Activated gamma-delta T cell treated with Interleukin-2 at 50 U/mL for 16 hours (primary cell): ENCODE measurements at places on chromosomes 1 and 21.

DNA sequence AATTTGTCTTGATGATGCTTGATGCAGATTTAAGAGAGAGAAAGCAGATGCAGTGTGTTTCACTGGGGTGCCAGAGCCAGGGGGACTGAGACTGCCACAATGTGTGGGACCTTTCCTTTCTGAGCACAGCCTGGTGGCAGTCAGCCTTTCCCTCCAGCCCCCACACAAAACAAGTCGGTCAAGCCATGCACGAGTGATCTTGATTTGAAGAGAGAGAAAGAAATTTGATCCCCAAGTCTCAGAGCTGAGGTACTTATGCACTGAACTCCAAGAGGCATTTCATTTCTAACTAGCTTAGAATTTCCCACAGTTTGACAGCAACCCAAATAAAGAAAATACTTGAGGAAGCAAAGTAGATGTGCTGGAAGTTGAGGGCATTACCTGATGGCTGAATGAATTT, 193.8 kb downstream of the ST6GALNAC3 start:
- DNase-seq, result no peak

DNA sequence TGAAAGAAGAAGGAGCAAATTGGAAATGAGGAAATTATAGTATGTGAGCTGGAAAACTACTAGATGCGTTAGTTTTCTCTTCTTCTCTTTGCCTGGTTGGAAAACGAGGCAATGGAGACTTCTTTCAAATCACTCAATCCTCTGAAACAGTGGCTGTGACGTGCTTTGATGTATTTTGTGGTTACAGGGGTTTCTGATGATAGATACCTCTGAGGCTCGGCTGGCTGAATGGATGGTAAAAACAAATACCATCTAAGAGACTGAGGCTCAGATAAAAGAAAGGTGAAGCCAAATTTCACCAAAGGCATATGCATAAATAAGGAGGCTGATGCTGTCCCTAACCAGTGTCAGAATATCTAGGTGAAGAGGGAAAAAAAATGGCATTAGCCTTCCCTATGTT, 15.1 kb downstream of the MAB21L3 start:
- DNase-seq, result no peak

- DNase-seq, result no peak
Measured at GRCh38 chr1:31027693-31028526, 37.6 kb downstream of the PUM1 start.

- no peak for DNase-seq
Measured at GRCh38 chr1:19735440-19736127, 64.1 kb downstream of the TMCO4 start.

GRCh38 chr1:151131701-151132334, 14.6 kb downstream of the SEMA6C start:
- DNase-seq, result no peak

- DNase-seq, result no peak
Measured at GRCh38 chr1:201715351-201715750, 113.6 kb upstream of the IPO9 start.

GRCh38 chr1:237303929-237304328, 261.9 kb downstream of the RYR2 start:
- DNase-seq, result no peak

GRCh38 chr1:12596007-12596821, 21.8 kb downstream of the DHRS3 start:
- DNase-seq, result no peak

DNA sequence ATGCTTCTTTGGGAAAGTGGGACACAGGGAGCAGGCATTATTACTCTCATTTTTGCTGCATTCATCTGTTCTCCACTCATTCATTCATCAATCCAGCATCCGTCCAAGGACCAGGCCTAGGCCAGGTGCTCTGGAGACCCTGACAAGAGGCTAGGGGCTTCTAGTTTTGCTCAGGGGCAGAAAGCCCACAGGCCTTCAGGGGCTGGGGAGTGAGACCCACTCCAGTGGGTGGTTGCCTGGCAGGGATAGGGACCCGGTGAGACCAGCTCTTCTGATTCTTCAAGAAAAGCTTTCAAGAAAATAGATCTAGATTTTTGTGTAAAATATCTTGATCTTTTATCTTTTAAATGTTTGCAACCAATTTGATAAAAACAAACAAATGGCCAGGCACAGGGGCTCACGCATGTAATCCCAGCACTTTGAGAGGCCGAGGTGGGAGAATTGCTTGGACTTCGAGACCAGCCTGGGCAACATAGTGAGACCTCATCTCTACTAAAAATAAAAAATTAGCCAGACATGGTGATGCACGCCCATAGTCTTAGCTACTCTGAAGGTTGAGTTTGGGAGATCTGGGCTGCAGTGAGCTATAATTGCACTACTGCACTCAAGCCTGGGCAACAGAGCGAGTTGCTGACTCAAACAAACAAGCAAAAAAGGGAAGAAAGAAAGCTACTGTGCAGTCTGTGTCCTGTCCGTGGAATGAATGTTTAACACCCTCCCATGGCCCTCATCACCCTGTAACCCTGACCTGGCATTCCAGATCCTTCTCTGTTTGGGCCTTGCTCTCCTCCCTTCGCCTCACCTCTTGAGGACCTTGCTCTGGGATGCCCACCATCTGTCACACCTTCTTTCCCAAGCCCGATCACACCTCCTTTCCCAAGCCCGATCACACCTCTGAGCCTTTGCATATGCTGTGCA, 17.3 kb upstream of the LRP8 start:
- DNase-seq, result no peak

GRCh38 chr21:32645261-32646182, 33.3 kb upstream of the CFAP298 start:
- DNase-seq, result no peak

DNA sequence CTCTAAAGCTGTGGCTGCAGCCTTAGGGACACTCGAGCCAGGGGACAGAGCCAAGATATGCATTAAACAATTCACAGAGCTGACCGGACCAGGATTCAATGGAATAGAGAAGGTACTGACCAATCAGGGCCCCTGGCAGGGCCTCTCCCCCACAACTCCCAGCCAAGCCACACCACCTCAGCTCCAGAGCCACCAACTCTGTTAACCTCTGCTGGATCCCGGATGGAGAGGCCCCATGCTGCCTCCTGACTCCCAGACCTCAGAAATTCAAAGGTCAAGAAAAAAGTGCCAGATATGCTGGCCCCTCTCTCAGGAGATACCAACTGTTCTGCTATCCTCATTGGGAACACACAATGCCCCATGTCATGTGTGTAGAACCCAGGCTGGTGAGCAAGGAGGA, 62.1 kb downstream of the CD46 start:
- no peak for DNase-seq

DNA sequence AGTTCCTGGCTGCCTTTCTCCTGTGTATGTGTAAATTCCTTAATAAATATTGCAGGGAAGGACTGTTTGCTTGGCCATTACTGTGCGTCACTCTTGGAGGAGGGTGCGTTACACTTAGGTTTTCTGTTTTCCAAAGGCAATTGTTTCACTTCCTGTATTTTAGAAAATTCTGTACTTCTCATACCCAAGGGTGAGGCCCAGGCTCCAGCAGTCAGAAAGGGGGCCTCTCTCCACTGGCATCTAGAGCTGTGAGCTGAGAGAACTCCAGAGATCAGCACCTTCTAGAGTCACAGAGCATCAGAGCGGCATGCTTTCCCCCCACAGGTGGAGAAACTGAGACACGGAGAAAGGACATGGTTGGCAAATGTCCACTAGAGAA, 27.0 kb upstream of the ZFP69B start:
- no peak for DNase-seq

DNA sequence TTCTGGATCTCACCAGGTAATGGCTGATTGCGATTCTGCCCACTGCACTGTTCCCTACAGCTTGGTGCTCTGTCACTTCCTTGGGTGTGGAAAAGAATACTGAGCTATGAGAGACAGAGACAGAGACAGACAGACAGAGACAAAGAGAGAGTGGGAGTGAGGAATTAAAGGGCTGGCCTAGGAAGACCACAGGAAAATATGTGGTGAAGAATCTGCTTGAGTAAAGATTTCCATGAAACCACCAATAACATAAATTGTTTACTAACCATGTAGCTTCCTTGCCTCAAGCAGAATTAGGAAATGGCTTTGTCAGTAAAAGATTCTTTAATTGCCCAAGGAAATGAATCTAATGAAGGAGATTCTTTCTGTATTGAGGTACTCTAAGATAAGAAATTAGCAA, 54.4 kb downstream of the MPZL1 start:
- DNase-seq, result no peak

GRCh38 chr1:165443539-165444311, 1.2 kb downstream of the RXRG start:
- DNase-seq, result no peak

DNA sequence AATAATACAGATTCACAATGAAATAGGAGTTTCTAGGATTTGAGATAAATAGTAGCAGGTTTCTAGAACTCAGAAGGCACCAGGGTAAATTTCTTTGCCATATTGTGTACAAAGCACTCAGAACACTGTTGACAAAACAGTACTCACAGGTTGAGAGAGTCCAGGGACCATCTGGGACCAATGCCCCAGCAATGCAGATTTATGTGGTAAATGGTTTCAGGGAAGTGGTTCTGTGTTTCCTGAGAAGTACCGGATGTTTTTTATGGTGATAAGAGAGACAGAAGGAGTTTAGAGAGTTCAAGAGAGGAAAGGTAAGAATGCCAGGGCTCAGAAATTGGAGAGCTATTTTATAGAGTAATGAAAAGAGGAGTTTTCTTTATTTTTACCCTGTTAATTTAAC, 29.6 kb upstream of the DIPK1A start:
- DNase-seq, result peak; percentile 13

- DNase-seq, result no peak
Measured at GRCh38 chr1:160125746-160126145, 10.2 kb downstream of the ATP1A2 start.

DNA sequence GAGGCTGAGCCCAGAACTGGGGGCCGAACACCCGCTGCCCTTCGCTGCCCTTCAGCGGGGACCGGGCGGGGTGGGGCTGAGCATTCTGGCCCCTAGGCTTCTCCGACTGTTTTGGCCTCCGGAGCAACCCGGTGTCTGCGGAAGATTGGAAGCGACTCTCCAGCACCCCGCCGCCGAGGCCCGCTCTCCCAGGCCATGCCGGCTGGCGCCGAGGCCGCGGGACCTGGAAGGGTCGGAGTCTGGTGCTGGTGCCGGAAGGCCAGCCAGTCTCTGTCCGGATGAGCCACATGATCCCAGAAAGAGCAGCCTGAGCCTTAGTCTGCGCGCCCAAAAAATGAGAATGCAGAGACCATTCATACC, 272.0 kb downstream of the FOXD2 start:
- DNase-seq, result no peak

DNA sequence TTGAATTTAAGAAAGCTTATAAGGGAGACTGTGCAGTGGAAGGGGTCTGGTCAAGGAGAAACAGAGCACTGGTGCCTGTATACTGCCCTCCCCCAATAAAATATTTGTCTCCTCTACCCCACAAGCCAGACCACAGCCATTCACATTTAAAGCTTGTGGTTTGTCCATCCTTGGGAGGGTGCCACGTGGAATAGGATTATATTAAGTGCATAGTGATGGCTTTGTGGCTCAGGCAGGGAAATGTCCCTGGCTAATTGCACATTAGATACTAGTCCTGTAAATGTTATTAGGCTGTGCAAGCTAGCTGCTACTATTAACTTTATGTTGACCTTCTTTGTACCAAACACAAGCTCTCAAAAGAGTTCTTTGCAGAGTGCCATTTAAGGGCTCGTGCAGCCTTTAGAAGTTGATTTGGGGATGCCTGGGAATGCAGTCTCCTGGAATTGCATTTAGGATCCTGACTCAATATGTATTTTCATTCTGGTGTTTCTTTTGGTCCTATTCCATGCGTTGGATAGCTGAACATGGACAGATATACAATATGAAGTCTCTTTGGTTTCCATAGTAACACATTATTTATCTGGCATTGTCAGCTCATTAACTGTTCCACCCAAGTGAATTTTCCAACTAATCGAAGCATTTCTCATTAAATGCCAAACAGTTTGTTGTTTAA, 210.6 kb downstream of the ROR1 start:
- DNase-seq, result no peak

- DNase-seq, result no peak
Measured at GRCh38 chr21:24693779-24694178, 913.5 kb downstream of the MRPL39 start.

DNA sequence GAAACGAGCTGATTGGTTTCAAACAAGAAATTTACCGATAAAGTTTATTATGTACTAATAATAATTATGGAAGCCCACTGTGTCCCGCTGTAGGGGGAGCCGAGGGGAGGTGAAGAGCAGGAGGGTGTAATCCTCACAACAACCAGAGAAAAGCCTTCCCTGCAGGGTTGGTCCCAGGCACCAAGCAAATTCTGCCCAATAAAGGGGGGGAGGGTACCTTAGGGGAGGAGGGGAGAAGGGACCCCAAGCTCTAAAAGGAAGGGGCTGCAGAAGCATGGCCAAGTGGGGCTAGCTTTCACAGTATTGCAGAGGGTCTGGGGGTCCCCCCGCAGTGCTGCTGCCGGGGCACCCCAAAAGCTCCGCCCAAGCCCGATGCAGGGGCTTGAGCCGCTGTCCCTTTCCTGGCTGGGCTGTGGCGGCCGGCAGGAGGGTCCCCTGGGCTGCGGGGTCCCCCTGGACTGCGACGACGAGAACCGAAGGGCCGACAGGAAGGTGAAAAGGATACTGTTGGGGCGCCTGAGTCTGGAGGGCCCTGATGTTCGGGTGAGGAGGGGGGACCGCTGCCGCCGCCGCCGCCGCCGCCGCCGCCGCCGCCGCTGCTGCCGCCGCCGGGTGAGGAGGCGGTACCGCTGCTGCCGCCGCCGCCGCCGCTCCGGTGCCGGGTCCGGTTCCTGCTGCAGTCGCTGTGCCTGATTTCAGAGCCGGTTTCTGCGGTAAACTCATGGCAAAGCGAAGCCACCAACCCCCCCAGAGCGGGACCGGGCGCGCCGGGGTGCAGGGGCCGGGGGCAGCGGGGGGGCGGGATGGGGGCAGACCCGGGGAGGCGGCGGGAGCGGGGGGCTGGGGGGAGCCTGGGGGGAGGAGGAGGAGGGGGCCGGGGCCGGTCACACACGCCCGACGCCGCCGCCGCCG, 771 bp downstream of the EIF4G3 start:
- DNase-seq, result peak; percentile 17

DNA sequence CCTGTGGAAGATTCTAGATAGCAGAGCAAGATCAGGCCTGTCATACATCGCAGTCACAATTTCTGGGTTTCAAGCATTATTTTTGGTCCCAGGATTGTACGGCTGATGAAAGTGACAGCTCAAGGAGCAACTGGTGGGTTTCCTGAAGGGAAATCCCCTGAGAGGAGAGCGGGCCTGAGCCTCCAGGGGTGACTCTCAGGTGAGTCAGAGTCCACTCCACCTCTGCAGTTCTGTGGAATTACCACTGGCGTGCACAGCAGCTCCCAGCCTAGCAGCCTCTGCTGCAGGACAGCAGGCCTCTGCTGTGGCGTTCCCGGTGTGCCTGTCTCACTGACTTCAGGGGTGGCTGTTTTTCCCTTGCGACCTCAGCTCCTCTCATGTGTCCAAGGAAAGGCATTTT, 24.4 kb downstream of the SLC66A1 start:
- no peak for DNase-seq

DNA sequence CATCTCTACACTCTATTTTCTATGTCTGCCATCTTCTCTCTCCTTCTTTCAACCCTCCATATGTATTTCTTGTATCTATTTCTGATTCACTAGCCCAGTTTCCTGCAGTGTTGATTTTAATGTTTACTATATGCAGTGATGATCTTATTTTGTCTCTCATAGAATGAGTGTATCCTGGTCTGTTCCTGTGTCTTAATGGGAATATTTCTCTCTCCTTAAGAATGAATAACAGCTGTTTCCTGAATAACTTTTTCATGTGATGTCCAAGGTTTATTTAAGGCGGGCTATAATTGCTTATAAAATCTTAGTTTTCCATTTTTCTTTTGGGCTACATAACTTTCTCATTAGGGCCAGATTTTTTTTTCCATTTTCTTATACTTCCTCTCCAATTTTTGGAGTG, 144.5 kb downstream of the C1orf21 start:
- no peak for DNase-seq

- no peak for DNase-seq
Measured at GRCh38 chr1:77322061-77322900, 40.5 kb downstream of the AK5 start.
